Urinary bladder (tissue), 4 donors: ENCODE measurements at places on chromosomes 1 and 21. TPM values are rescaled to one million over a fixed set of nuclear protein-coding genes. Genes with fewer than 3 reads are reported as not detected.
A peak's percentile ranks its signal among the peaks of the same experiment; 100 is the strongest.

DNA sequence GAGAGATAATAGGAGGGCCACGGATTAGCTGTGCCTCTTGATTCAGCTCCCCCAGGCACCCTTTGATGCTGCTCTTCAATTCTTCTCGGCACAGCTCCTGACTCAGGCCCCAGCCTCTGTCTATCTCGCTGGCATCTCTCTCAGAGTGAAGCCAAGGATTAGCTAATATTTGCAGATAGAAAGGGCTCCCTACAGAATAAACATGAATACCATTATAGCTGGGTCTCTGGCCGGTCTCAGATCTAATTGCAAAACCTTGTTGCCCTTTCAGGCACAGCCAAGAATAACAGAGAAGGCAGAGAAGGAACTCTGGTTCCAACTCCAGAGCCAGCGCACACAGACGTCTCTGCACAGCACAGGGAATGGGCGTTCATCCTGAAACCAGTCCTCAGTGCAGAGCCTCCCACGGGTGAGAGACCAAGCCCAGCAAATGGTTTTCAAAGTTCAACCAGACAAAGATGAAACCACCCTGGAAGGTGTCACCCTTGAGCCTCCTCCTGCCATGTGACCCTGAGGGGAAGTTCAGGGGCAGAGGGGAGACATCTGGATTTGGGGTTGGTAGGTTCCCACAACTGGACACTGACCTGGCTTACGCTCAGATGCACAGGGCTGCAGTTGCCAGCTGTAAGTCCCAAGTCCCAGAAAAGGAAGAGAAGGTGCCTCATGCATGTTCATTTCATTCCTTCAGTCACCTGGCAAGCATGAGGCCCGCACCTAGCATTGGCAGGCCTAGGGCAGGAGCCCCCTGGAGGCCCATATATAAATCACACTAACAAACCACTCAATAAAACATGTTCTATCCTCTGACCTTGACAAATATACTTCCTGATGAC is 394.0 kb downstream of the NPHP4 start:
- peak; percentile 25 for DNase-seq

GRCh38 chr1:93702828-93703183 is 21.2 kb upstream of the BCAR3 start:
- DNase-seq: no peak

- no peak for DNase-seq
These were observed 2.1 kb downstream of the ARHGEF2 start for GRCh38 chr1:155976062-155976912.

DNA sequence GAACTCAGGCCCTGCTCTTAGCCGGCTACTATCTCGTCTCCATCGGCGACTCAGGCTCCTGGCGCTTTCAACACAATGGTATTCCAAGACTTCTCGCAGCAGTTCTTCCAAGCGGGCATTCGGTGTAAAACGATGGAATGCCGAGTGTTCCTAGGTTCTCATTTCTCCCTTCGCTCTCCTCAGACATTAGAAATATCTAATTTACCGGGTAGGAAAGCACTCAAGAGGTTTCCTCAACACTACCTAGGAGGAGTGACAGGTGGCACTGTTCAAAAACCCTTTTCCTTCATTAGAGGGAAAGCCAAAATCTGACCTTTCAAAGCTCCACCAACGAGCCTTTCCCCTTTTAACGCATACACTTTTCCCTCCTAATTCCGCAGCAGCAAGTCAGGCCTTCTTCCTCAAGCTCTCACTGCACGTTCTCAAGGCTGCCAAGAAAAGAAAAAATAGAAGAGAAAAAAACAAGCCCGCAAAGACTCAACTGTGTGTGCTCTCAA is 601 bp downstream of the UBE2G2 start:
- no peak for DNase-seq

DNA sequence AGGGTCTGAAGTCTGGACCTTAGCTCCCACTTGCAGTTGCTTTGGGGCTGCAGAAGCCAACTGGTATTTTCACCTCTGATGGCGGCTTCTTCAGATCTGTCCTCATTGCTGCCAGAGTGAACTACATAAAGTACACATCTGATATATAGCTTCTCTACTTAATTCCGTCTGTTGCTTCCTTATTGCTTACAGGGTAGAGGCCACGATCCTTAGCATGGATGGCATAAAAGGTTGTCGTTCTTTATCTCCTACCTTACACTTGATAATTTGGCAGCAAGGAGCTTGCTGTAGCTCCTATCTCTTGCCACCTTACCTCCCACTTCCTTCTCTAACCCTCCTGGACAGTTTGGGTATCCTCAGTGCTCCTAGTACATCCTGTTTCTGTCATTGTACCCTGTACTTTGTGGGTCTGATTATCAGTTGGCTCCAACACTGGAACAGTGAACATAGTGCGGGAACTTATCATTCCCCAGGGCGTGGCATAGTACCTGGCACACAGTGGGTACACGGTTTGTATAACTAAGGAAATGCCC is 30.9 kb upstream of the NBL1 start:
- DNase-seq: no peak

DNA sequence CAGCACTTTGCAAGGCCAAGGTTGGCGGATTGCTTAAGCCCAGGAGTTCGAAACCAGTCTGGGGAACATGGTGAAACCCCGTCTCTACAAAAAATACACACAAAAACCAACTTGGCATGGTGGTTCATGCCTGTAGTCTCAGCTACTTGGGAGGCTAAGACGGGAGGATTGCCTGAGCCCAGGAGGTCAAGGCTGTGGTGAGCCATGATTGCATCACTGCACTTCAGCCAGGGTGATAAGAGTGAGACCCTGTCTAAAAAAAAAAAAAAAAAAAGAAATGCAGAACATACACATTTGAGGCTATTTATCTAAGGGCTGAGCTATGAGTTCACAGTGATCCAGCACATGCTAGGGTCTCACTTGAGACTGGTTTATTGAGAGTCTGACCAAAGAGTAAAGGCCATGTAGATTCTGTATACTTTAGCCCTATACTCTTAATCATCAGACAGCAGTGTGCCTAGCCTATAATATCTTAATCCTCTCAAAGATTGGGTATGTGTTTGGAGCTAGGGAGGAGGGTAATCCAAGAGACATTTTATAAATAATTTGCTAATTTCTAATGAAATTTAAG is 23.9 kb downstream of the RNF2 start:
- no peak for DNase-seq

GRCh38 chr1:245777752-245778151 is 623.0 kb downstream of the KIF26B start:
- no peak for DNase-seq

GRCh38 chr1:102891868-102892625 is 216.3 kb downstream of the COL11A1 start:
- no peak for DNase-seq

DNA sequence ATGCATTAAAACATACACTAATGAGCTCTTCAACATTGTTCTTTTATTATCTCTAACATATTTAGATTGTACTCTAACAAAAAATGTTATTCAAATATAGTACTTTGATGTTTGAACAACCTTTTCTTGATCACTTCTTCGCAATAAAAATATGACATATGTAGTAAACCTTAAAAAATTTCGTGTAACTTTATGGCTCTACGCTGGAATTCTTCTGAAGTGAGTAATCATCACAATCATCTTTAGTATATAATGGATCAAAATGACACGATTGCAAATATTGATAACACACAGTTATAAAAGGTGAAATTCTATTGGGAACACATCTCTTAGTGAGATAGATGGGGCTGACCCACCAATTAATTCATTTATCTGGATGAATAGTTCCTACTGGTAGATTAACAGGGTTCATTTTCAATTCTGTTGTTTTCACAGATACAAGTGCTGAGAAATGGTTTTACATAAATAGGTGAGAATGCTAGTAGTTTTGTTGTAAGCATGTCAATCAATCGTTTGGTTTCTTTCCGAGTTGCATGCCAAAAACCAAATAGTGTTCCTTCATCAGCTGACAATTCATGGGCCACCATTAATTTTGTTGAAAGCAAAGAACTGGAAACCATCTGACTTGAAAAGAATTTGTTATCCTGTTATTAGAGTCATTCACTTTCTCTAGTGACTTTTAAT is 1.5 kb upstream of the ZMPSTE24 start:
- no peak for DNase-seq

DNA sequence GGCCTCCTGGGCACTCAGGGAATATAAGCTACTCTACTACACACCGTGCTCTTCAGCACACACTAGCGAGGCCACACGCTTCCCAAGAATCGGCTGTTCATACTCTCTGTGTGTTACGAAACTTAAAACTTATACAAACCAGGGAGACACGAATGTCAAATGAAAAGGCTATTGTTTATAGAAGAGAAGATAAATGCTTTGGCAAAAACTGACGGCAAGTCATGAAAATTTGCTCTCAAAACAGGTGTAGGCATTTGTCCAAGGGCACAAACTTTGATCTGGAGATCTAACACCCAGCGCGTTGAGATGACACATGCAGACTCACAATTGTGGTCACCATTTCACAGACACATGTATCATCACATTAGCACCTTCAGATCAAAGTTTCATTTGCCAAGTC is 46.1 kb downstream of the USP48 start:
- no peak for DNase-seq

- no peak for DNase-seq
These were observed 722 bp downstream of the TUT4 start for GRCh38 chr1:52552236-52552504.

- DNase-seq: no peak
These were observed 18.4 kb downstream of the LORICRIN start for GRCh38 chr1:153277852-153278251.

- no peak for DNase-seq
These were observed 13.0 kb downstream of the BATF3 start for GRCh38 chr1:212686591-212686990.

DNA sequence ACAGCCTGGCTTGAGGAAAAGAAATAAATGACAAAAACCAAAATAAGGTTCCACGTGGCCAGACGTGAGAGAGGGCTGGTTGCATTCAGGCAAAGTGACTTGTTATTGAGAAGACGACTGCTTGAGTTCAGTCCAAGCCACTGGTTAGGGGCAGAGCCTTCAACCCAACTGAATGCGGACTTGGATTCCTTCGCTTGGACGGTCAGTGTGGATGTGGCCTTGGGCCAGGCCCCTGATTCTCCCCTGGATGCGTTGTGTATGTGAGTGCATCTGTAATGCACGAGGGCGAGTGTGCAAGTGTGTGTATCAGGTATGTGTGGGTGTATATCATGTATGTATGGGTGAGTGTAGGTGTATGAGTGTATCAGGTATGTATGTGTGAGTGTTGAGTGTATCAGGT is 1.9 kb downstream of the PLA2G2F start:
- DNase-seq: no peak

GRCh38 chr1:2304921-2305681 is 77.0 kb downstream of the SKI start:
- no peak for DNase-seq

DNA sequence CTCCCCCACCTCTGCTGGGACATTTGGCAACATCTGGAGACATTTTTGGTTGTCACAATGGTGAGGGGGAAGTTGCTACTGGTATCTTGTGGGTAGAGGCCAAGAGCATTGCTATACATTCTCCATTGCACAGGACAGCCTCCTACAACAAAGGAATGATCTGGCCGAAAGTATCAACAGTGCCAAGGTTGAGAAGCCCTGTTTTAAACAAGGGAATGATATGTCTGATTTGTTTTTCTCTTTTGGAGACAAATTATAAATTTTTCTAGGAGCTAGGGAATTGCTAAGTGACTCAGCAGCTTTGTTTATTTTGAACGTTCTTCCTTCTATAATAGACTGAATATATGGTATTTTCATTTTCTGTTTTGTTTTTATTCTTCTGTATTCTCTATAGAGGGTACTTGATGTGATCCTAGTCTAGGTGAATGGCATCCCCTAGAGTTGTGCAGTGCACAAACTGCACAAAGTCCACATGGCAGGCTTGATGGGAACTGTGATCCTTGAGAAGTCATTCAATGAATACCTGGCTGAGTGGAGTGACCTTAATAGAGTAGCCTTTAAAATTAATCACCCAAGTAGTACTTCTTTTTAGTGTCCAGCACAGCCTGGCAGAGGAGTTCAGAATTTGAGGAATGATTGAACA is 288.6 kb upstream of the USP24 start:
- no peak for DNase-seq

DNA sequence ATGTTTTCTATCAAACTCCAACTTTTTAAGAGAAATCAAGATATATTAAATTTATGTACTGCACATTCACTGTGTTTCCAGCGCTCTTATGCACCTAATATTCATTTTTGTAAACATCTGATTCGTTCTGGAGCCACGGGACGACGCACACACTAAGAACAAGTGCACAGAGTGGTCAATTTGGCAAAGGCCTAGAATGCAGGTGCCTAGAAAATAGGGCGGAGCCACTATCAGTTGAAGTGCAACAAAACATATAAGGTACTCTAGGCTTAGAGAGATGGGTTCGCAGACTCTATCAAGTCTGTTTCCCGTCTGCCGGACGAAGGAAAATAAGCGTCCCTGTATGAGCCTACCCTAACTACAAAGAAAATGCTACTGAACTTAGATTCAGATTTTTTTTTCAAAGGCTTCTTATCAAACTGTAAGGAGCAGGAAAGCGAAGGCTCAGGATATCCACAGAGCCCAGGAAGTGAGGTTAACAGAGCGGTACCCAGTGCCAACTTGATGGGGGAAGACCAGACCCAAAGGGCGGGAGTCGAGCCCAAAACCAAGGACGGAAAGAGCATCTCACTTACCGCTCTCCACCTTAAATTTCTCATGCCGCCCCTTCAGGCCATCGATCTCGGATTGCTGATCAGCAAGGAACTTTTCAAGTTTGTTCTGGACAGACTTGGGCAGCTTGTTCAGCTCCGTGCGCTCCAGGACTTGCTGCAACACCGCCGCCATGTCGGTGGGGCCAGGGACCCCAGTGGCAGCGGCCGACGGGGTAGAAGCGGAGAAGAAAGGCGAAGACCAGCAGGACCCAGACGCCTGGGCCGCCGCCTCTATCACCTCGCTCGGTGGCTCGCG is 526 bp downstream of the TPR start:
- DNase-seq: peak; percentile 29

DNA sequence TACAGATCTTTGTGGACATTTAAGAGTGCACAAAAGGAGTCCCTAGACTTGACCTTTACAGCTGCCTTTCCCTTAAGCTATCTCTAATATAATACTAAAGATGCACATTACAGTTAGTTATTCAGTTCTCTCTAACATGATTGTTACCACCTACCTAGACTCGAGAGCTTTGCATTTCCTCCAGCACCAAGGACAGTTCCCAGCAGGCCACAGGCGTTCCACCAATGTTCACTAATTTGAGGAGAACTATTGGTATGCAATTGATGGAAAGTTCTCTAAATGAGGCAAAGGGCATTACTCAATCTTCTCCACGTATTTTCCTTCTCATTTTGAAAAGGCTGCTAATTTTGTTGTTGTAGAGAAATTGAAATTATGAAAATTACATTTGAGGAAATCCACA is 5.4 kb upstream of the NTNG1 start:
- DNase-seq: peak; percentile 10

GRCh38 chr21:38816400-38816977 is 10.8 kb downstream of the ETS2 start:
- no peak for DNase-seq

GRCh38 chr1:225999912-226000337 is 782 bp upstream of the SDE2 start:
- no peak for DNase-seq

- DNase-seq: no peak
These were observed 729 bp upstream of the CDCA8 start for GRCh38 chr1:37691497-37692077.

The AMY2B gene
- 51.0 TPM for total RNA-seq

The GNG4 gene
- 2.3 TPM for total RNA-seq

The OXCT2 gene
- total RNA-seq: 0.90 TPM

The ADCY10 gene
- total RNA-seq: 0.37 TPM

The LCE1E gene
- not detected for total RNA-seq

The ACTN2 gene
- 14.2 TPM for total RNA-seq

The TRIM46 gene
- 0.85 TPM for total RNA-seq

The HAO2 gene
- total RNA-seq: 0.16 TPM
